ENCODE measurements at places on chromosomes 3 and 15. TPM values are rescaled to one million over a fixed set of nuclear protein-coding genes. Genes with fewer than 3 reads are reported as not detected.

- H3K4me1 ChIP-seq, result no peaks in the 10 kb centered on the region
Measured at GRCh38 chr3:29249829-29250345, 31.0 kb upstream of the RBMS3 start.

CRTAP gene
- polyA plus RNA-seq, result 21.4 TPM

DNA sequence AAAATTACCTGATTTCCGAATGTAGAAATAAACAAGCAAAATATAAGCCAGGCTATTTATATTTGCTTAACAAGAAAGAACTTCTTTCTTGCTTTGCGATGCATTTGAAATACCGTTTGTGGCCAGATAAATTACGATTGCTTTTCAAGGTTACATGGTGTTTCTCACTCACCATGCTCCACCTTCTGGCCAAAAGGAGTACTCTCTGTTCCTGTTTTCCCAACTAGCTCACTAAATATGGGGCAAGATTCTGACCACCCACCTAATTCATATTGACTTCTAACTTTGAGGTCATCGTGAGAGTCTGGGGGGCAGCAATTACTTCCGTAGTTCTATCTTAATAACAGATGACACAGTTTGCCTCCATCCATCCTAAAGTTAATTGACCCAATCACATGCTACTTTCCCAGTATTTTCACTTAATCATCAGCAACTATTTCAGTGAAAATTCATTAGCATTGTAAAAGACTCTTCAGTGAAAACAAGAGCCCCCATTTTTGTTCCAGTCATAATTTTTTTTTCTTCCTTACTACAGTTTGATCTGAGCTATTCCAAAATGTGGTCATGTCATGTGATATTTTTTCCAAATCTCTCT lies 25.9 kb downstream of the ACP3 start:
- H3K4me1 ChIP-seq, result no peaks in the 10 kb centered on the region
- H3K36me3 ChIP-seq, result no peaks in the 10 kb centered on the region
- H3K27me3 ChIP-seq, result no peaks in the 10 kb centered on the region

DNA sequence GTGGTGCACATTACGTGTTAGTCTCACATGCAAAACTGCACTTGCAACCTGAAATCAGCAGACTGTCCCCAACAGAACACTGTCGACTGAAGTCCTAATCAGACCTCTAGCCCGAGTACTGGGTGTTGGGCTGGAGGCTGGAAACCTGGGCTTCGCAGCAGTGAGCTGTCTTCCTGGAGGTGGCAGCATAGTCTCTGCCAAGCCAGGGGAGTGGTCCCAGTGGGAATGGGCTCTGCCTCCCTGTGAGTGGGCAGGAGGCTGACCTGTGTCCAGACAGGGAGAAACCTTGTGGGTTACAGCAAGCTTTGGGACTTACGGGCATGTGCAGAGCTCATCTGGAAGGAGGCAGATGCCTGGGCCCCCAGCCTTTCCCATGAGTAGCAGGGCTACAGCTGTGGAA lies 38.2 kb upstream of the MYZAP start:
- no peaks in the 10 kb centered on the region for H3K27me3 ChIP-seq
- no peak for DNase-seq
- H3K4me3 ChIP-seq, result no peak overlapping the region
